Stimulated activated CD8-positive, alpha-beta memory T cell treated with anti-CD3 and anti-CD28 coated beads, Interleukin-2, amount 100 ng/mL, for 1 hour (primary cell): ENCODE measurements at places on chromosomes 13 and 19.

- no peak for DNase-seq
These were observed 27.3 kb downstream of the CHAF1A start for GRCh38 chr19:4429771-4430171.

GRCh38 chr19:33849551-33850147, 53.0 kb downstream of the KCTD15 start:
- no peak for DNase-seq

DNA sequence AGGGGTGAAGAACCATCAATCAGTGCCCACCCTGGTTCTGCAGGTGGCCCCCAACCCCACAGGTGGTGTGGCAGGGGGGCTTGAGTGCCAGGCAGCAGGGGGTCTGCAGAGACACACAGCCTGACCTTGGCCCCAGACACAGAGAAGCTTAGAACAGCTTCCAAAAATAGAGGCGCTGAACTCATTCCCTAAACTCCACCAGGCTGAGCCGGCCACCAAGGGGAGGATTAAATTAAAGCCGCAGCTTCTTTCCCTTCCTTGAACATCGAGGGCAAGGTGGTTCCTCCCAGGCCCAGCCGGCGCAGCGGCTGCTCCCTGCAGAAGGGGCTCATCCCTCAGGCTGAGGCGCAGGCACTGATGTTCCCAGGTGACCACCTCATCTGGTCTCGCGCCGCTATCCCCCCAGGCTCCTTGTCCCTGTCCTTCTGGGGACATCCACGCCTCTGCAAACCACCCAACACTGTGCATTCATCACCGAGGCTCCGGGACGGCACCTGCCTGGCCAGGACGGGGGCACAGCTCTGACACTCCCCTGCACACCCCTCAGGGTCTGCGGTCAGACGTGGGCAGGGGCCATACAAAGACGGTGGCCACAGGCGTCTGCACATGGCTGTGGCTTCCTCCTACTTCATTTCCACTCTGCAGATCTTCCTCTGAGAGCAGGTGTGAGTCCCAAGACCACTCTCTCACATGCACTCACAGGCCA, 30.9 kb downstream of the LAMP1 start:
- DNase-seq = no peak

DNA sequence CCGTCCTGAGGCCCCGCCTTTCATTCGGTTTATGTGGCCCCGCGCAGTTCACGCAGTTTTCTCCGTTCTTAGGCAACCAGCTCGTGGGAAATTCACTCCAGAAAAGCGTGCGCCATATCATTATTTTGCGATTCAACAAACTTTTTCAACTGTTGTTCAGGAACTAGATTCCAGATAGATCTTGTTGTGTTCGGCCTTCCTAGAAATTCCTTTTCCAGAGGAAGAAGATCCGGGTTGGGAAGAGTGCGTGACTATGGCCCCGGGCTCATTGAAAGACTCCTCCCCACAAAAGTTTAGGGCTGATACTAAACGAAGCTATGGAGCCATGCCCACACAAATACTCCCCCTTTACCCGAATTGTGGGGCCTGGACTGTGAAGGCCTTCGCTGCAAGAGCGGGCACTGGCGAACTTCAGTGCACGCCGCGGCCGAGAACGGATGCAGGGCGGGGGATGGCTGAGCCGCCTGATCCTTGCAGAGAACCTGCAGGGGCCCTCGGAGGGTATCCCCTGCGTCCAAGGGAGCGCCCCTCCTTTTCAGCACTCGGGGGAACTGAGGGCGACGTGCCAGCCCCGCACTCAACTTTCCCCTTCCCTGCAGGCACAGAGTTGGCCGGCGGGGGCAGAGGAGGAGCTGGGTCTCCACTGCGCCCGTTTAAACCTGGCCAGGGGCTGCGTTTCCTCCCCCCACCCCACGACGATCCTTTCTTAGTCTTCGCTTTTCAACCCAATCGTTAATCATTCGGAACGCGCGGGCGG, 904 bp upstream of the SOX1 start:
- DNase-seq = no peak

GRCh38 chr13:109211616-109212015, 574.8 kb downstream of the IRS2 start:
- no peak for DNase-seq

- no peak for DNase-seq
These were observed 226.6 kb downstream of the PCCA start for GRCh38 chr13:100315522-100315921.

DNA sequence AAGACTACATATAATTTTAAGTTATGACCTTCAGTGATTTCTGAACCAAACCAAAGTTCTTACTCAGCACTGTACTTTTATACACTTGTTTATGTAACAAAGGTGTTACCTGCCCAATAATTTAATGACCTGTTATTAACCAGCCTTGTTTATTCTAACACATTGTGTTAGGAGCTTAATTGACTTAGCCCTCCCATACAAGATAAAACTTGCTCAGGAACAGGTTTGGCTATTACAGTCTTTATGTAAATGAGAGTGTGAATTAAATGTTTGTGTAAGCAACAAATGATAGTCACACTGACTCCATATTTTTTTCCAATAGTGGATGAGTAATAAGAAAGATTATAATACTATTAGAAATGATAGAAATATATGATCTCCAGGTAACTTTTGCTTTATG, 51.8 kb upstream of the MYCBP2 start:
- no peak for DNase-seq

- DNase-seq = no peak
These were observed 15.2 kb downstream of the TPT1 start for GRCh38 chr13:45325806-45326205.

DNA sequence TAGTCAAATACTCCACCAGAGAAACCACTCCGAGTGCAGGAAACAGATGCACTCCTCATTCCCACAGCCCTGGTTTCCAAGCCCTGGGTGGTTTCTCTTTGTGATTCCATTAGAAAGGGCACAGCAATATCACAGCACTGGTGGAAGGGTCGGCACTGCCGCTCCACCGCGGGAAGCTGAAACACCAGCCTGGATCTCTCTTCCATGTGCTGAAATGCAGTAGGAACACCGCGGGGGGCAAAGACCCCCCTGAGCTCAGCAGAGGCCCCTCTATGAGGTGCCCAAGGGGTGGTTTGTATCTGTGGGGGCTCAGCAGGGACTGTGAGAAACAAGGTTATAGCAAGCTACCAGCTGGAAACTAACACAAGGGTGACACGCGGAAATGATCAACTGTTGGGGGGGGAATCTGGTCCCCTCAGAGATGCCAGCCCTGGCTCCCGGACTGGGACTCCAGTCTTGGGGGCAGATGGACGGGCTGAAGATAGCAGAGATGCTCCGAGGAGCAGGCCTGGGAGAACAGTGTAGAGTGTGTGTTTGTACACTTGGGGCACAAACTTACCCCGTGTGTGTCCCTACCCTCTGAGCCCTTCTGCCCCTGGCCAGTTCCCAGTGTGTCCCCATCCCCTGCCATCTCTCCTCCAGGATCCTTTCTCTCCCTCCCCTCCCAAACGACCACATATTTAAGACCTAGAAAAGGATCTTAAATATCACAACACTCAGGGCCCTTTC, 1.8 kb downstream of the ZFR2 start:
- no peak for DNase-seq

DNA sequence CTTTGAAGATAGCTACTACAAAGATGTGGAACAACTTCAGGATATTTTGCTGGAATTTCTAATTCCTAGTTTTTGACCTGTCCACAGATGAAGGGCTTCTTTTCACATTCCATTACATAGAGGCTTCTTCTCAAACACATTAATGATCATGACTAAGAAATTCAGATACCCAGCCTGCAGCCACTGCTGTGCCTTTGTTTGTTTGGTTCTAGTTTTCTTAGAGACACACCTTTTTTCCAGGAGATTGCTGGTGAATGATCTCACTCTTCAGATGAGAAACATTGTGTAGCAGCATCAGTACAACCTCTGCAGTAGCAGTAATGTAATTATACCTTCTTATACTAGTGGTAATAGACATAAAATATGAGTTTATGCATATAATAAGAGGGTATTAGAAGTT, 5.0 kb downstream of the TDRD3 start:
- DNase-seq = no peak

- no peak for DNase-seq
These were observed 2.6 kb upstream of the LGALS4 start for GRCh38 chr19:38815059-38816001.

DNA sequence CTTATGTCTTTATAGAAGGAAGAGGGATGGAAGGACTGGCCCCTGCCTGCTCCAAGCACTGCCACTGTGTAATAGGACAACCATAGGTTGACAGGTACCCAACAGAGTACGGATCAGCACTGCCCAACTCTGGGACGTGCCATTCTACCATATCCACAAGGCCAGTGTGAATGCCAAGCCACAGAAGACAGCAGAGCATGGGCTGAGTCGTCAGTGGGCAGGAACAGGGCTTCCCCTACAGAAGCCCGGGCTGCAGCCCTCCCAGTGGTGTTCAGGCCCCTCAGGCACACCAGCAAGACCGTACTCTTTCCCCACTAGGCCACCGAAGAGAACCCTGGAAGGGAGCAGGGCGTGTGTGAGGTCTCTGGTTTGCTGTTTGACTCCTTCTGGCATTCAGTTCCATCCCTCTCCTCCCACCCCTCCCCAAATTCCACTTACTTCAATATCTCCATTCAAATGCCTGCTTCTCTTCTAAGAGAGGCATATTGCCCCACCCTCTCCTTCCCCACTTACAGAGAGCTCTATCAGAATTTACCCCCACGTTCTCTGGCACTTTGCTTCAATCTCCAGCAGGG, 209.4 kb downstream of the FOXO1 start:
- no peak for DNase-seq

GRCh38 chr13:41995946-41996345, 35.0 kb upstream of the VWA8 start:
- no peak for DNase-seq

GRCh38 chr13:32026623-32027022, 5.0 kb upstream of the FRY start:
- DNase-seq = no peak
